Right cardiac atrium (tissue), 5 donors: ENCODE measurements at places on chromosomes 6 and 20.

DNA sequence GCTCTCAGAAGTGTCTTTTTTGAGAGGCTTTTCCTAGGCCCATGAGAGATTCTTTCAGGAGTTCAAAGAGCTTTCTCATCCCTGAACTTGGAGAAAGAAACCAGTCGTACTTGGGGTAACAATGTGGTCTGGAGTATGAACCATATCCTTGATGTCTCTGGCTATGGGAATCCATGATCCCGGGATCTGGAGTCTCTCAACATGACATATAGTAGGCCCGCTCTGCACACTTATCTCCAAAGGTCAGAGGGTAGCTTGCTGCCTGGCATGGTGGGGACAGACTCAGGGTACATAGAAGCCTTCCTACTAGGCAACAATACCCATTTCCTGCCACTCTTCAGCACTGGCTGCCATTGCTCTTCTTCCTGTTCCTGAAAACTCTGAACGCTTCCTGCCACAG is 42.2 kb upstream of the NFATC2 start:
- DNase-seq: no peak

GRCh38 chr6:140202964-140203515 is 828.6 kb upstream of the CITED2 start:
- no peak for DNase-seq

- DNase-seq: no peak
These were observed 829 bp upstream of the NOTCH4 start for GRCh38 chr6:32224696-32225095.

DNA sequence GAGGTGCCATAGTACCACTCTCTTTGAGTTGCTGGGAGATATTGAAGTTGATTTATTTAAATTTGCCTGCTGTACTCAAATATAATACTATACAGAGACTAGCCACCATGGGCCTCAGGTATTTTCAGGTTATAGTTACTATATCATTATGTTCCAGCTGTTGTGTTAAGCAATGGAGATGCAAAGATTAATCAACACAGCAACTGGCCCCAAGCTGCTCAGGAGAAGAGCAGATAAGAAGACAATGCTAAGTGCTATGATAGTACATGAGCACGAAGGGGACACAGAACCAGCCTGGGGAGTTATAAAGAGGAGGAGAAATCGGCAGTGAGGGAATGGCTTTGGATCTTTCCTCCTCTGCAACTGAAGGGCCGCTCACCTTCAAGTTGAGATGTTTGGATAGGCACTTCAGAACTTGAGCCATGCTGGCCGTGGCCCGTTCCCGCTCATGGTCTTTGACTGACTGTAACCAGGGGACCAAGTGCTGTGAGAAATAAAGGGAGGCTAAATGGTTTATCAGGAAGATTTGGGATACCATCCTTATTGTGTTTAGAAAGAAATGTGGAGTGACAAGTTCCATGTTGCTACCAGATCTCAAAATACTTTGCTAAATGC is 24.3 kb upstream of the RPN2 start:
- DNase-seq: no peak

GRCh38 chr6:72939004-72939403 is 286.3 kb downstream of the KHDC1L start:
- DNase-seq: peak; percentile 43

- DNase-seq: no peak
These were observed 27.7 kb upstream of the KCNG1 start for GRCh38 chr20:51050531-51051075.

DNA sequence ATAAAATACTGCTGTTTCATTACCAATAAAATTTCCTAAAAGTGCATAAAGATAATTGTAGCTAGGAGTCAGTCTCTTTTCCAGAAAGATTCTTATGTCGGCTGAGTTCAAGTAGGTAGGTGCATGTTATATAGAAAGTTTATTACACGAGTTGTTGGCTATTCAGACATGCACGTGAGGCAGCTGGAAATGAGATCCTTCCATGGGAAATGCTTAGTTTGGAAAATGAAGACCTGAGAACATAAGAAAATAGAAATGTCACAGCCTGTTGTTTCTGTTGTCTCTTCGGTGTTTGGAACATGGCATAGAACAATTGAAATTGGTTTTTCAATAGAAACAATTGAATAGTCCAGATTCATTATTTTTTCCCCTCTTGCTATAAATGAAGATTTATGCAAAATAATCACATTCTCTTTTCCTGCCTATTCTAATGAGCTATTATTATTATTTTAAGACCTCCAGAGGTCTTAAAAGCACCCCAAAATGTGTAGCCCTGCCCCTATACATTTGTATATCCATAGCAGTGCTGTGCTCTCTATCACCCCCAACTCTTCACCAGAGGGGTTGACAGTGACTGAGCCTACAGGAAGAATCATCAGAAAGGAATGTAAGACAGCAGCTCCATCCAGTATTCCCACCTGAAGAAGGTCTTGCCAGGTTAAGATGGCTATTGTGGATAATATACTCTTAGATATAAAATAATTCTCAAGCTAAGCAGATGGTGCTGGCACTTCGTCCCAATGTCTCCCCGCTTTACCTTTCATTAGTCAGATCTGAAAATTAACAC is 82.2 kb downstream of the ZDHHC14 start:
- no peak for DNase-seq

- no peak for DNase-seq
These were observed 124.3 kb upstream of the ATXN1 start for GRCh38 chr6:16885411-16886160.

DNA sequence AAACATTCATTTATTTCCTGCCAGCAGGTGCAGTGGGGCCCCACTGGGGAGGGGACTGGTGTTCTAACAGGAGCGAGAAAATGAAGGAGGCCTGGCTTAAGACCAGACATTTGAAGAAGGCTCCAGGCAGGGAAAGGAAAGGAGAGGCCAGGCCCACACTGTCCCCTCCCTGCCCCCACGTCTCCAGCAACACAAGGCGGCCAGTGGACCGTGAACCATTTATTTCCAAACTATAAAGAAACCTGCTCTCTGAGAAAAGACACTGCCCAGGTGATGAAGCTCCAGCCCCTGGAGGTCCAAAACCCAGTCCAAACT is 41.4 kb upstream of the CDH22 start:
- DNase-seq: no peak

DNA sequence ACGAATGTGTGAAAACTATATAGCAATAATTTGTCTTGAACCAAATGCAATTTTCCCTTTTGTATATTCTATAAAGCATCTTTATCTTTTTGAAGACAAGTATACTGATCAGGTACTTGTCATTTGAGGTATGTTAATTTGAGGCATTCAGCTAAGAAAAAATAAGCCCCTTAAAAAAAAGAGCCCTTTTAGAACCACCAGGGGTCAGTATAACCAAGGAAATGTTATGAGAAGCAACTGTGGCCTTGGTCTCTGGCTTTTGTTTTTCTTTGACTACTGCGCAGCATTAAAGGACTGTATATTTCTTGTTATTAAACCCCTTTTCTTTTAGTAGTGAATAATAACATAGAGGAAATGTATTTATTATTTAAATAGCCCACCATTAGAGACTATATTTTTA is 43.1 kb downstream of the CD109 start:
- no peak for DNase-seq

DNA sequence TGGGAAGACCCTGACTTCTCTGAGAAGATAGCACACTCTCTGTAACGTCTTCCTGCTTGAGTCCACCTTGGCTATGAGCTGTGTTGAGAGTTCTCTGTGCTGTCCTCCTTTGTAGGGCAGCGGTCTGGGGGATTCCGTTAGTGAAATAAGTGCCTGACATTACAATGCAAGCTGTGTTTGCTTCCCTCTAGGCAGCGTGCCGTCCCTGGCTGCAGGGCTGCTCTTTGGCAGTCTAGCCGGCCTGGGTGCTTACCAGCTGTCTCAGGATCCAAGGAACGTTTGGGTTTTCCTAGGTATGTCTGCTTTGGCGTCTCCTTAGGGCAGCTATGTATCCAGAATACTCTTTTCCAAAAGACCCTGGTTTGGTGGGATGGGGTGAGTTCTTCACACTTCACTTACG is 2.8 kb downstream of the TMEM14C start:
- no peak for DNase-seq

DNA sequence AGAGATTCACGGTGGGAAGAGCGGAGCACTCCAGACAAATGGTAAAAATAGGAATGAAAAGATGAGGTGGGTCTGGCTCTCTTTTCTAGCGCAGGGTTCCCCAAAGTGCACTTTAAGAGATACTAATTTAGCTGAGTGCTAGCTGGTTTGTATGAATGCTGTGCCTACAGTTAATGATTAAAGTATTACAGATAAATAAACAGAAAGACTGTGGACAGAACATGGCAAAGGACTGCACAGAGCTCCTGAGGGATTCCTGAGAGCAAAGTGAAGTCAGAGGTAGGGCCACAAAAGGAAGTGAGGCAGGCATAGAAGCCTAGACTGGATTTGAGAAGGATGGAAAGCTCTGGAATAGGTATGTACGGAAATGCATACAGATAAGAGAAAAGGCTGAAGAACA is 114.5 kb downstream of the INSM1 start:
- no peak for DNase-seq

DNA sequence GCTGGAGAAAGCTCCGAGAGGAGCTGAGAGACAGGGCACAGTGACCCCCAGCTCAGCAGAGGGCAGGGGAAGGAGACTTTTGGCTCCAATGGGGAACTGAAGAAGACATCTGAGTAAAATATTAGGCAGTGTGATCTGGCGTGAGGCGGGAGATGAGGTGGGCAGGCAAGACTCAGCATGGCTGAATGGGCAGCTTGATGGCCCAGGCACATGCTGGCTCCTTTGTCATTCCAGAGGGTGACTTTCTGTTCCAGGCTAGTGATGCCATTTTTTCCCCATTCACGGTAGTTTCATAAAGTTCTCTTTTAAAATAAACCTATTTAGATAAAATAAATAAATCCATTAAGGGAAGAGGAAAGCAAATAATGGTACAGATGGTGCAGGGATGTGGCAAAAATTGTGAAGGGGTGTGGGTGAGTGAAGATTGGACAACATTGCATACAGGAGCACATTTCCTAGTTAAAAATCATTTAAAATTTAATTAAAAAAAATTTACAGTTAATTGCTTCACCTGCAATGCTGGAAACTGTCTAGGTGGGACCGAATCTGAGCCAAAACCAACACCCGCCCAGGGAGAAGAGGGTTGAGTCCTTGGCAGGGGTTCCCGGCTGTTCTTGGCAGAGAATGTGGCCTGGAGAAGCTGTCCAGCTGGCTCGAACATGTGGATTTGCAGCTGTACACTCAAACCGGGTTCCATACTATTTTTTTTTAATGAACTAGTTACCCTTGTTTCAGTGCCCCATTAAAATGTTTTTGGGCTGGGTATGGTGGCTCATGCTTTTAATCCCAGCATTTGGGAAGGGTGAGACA is 41.7 kb upstream of the PRELID3B start:
- peak; percentile 73 for DNase-seq

GRCh38 chr6:15914553-15914952 is 214.3 kb upstream of the MYLIP start:
- no peak for DNase-seq

DNA sequence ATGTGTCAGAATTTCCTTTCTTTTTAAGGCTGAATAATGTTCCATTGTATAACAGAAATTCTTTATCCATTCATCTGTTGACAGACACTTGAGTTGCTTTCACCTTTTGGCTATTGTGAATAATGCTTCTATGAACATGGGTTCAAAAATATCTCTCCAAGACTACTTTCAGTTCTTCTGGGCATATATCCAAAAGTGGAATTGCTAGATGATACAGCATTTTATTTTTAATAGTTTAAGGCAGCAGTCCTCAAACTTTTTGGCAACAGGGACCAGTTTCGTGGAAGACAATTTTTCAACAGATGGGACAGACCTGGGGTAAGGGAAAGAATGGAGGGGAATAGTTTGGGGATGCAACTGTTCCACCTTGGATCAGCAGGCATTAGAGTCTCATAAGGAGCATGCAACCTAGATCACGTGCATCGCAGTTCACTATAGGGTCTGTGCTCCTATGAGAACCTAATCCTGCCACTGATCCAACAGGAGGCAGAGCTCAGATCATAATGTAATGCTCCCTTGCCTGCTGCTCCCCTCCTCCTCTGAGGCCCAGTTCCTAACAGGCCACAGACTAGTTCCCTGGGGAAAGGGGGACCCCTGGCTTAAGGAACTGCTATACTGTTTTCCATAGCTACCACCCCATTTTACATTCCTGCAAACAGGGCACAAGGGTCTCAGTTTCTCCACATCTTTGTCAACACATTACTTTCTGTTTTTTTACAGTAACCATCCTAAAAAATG is 239.9 kb upstream of the RNF217 start:
- DNase-seq: no peak

DNA sequence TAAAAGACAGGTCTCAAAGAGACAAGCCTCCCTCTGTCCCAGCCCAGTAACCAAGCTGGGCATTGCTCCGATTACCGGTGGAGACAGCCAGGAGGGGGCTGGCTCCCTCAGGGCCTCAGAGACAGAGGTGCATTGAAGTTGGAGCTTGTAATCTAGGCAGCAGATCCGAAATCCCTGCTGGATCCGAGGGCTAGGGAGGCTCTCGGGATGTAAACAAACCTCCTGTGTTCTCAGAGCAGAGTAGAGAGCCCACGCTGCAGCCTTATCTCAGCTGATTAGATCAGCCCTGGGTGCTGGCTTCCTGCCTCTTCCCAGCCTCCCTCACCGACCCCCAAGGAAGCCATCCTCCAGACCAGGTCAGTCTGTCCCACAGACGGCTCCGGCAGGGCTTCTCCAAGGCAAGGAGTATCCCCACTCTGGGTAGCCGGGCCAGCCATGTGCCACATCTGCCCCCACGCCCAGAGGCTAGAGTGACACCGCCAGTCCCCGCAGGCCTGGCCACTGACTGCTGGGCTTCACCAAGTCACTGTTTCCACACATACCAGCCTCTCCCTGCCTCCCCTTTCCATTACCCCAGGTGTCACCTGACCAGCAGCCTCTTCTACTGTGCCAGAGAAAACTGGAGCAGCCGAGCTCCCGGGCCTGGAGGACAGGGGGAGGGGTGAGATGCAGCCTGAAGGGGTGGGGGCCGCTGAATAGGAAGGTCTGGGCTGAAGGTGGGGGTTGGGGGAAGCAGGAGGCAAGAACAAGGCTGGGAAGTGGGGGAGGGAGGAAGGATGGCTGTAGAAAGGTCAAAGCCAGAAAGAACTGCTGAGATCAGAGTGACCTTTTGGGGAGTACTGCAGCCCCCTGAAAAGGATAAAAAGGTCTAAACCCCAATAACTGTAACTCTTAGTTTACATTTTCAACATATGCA is 6.0 kb downstream of the SDC4 start:
- peak; percentile 81 for DNase-seq

- peak; percentile 67 for DNase-seq
These were observed 124.4 kb downstream of the TCP11 start for GRCh38 chr6:35016502-35017321.

GRCh38 chr20:62214067-62214466 is 6.0 kb downstream of the HRH3 start:
- DNase-seq: peak; percentile 38

DNA sequence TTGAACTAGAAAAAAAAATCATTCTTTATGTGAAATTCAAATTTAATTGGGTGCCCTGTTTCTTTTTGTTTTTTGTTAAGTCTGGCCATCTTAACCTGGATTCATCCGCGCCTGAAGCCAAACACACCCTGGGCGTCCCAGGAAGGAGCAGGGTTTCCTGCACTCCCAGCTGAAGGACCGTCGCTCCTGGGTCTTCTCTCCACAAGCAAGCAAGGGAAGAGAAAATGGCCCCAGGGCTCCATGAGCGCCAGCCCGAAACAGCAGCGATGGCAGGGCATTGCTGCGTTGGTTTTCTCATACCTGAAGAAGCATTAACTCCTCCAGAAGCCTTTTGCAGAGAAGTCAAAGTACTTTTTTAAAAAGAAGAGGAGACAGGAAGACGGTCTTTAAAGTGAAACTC is 105.4 kb upstream of the AFDN start:
- DNase-seq: no peak

GRCh38 chr6:85798931-85799652 is 156.4 kb upstream of the SYNCRIP start:
- DNase-seq: no peak

- DNase-seq: no peak
These were observed 71.5 kb upstream of the B3GAT2 start for GRCh38 chr6:71028236-71028876.
